ENCODE measurements at places on chromosomes 5 and 9. TPM values are rescaled to one million over a fixed set of nuclear protein-coding genes. Genes with fewer than 3 reads are reported as not detected.
A peak's percentile ranks its signal among the peaks of the same experiment; 100 is the strongest.

CDC26 gene
- total RNA-seq = 28.0 TPM

SLC25A2 gene
- not detected for total RNA-seq

SLC36A2 gene
- total RNA-seq = not detected

ENTPD8 gene
- total RNA-seq = not detected

ZFYVE16 gene
- total RNA-seq = 6.7 TPM

FAF2 gene
- total RNA-seq = 32.6 TPM

DNA sequence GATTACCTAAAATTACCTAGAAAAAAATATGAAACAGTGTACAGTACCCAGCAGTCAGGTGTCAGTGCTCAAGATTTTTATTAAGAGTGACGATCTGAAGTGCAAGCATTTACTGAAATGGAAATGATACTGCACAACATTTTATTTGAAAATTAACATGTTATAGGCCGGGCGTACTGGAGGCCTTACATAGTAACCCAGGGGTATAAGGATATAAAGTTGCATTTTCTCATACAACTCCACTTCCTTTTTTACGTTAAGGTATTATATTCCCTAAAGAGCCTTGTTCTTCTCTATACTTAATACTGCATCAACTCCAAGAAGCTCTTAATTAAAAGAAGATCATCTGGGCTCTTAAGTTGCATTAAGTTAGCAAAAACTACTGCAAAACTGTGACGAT is 3.3 kb downstream of the MAT2B start:
- no peaks in the 10 kb centered on the region for H3K27me3 ChIP-seq
- H3K27ac ChIP-seq = peak overlapping the region; percentile 99
- peak overlapping the region; percentile 99 for H3K4me3 ChIP-seq
- DNase-seq = no peak
- peaks cover 52% of the 10 kb centered on the region for H3K4me1 ChIP-seq

DNA sequence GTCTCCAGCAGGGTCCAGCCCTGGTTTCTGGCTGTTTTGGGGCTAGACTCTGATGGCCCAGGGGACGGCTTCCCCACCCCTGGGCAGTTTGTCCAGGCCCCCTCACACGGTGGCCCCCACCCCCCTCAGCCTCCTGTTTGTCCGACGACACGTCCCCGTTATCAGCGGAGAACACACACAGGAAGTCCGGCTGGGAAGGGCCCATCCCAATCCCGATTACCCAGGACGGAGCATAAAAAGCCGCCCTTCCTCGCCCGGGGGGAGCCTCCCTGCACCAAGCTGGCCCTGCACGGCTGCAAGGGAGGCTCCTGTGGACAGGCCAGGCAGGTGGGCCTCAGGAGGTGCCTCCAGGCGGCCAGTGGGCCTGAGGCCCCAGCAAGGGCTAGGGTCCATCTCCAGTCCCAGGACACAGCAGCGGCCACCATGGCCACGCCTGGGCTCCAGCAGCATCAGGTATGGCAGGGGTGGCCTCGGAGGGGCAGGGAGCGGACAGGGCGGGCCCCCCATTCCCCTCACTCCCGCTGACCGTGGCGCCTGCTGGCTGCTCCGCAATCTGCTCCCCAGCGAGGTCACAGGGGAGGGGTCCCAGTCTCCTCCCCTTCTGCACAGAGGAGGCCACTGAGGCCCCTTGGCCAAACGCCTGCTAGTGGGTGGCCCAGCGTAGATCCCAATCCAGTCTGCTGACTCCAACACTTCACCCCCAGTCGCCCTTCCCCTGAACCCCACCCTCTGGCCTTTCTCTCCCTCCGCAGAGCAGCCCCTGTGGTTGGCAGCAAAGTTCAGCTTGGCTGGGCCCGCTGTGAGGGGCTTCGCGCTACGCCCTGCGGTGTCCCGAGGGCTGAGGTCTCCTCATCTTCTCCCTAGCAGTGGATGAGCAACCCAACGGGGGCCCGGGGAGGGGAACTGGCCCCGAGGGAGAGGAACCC is at the start of gene EGFL7:
TSS of gene EGFL7 (plus strand) at position 261 of the 926 bp plus-strand sequence. CDS start 5,367 bp downstream, outside the sequence.
- H3K27ac ChIP-seq = no peak within 1 kb of the TSS
- DNase-seq = no peak
- no peaks in the 10 kb centered on the region for H3K36me3 ChIP-seq
- H3K27me3 ChIP-seq = peaks cover 19% of the 10 kb centered on the region
- H3K4me1 ChIP-seq = peaks cover 7% of the 10 kb centered on the region
- no peak within 1 kb of the TSS for H3K4me3 ChIP-seq

- H3K27me3 ChIP-seq = peaks cover 23% of the 10 kb centered on the region
- DNase-seq = no peak
- no peak overlapping the region for H3K4me3 ChIP-seq
- H3K4me1 ChIP-seq = no peaks in the 10 kb centered on the region
- no peaks in the 10 kb centered on the region for H3K36me3 ChIP-seq
These were observed 122.8 kb downstream of the ARHGEF28 start for GRCh38 chr5:73748510-73749400.

- H3K27me3 ChIP-seq = peaks cover 4% of the 10 kb centered on the region
- no peak overlapping the region for H3K27ac ChIP-seq
- H3K4me3 ChIP-seq = no peak overlapping the region
- no peaks in the 10 kb centered on the region for H3K36me3 ChIP-seq
These were observed 4.1 kb upstream of the RXRA start for GRCh38 chr9:134321946-134322741.

DNA sequence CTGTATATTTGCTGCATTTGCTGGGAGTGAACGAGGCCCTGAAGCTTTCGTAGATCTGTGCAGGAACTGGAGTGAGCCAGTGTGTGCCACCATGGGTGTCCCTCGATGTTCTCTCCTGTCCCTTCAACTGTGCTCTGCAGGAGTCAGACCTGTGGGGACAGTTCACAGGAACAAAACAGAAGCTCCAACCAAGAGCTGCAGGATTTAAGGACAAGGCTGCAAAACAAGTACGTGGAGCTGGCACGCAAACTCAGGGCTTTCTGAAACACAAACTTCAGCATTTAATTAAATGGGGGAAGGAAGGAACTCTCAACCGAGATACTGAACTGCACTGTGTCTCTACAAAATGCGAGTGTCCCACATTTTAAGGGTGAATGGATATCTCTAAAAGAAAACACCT is 24.2 kb downstream of the BASP1 start:
- H3K36me3 ChIP-seq = no peaks in the 10 kb centered on the region
- no peaks in the 10 kb centered on the region for H3K4me1 ChIP-seq
- no peaks in the 10 kb centered on the region for H3K27me3 ChIP-seq
- H3K4me3 ChIP-seq = no peak overlapping the region
- H3K27ac ChIP-seq = no peak overlapping the region

GRCh38 chr9:13459071-13459470 is 179.6 kb upstream of the MPDZ start:
- no peaks in the 10 kb centered on the region for H3K4me1 ChIP-seq
- DNase-seq = no peak
- no peaks in the 10 kb centered on the region for H3K27me3 ChIP-seq
- H3K36me3 ChIP-seq = no peaks in the 10 kb centered on the region

- DNase-seq = no peak
- H3K27me3 ChIP-seq = peaks cover 10% of the 10 kb centered on the region
- no peak overlapping the region for H3K27ac ChIP-seq
- no peaks in the 10 kb centered on the region for H3K36me3 ChIP-seq
These were observed 142.4 kb upstream of the ERCC6L2 start for GRCh38 chr9:95732802-95733688.

GRCh38 chr5:44538797-44539601 is 149.8 kb upstream of the FGF10 start:
- no peaks in the 10 kb centered on the region for H3K27me3 ChIP-seq
- DNase-seq = no peak
- no peak overlapping the region for H3K27ac ChIP-seq
- H3K36me3 ChIP-seq = no peaks in the 10 kb centered on the region
- no peak overlapping the region for H3K4me3 ChIP-seq
- no peaks in the 10 kb centered on the region for H3K4me1 ChIP-seq

DNA sequence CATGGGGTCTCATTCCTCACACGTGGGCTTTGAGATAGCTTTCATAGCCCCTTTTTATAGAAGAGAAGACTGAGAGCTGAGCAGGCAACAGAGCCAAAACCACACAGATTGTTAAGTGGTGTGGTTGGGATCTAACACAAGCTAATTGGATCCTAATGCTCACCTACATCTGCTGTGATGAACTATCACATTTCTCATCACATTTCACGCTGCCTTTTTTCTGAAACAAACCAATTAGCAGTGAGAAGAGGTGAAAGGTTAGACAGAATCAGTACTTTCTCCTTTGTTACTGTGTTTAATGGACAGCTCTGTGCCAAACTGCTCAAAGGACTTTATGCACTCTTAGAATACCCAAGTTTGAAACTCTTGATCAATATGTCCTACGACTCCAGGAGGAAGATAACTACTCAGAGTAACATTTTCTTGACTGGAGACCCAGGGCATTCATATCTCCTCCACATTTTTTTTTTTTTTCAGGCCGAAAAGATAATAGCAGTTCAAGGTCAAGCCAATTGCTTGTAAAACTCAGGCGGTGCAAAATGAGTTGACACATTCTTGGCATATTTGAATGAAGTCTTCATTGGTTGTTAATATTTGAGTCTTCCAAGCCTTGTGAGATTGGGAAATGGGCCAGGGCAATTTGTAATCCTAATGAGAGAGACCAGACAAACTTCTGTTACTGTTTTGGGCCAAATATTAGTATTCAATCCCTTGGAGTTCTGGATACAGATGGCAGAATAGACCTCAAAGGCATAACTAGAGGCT is 138.4 kb downstream of the KCTD16 start:
- no peaks in the 10 kb centered on the region for H3K4me1 ChIP-seq
- no peak overlapping the region for H3K27ac ChIP-seq
- no peak overlapping the region for H3K4me3 ChIP-seq
- DNase-seq = no peak

- no peaks in the 10 kb centered on the region for H3K27me3 ChIP-seq
- no peak overlapping the region for H3K27ac ChIP-seq
- DNase-seq = no peak
- H3K36me3 ChIP-seq = no peaks in the 10 kb centered on the region
These were observed 588.0 kb upstream of the TUSC1 start for GRCh38 chr9:26266146-26266793.

DNA sequence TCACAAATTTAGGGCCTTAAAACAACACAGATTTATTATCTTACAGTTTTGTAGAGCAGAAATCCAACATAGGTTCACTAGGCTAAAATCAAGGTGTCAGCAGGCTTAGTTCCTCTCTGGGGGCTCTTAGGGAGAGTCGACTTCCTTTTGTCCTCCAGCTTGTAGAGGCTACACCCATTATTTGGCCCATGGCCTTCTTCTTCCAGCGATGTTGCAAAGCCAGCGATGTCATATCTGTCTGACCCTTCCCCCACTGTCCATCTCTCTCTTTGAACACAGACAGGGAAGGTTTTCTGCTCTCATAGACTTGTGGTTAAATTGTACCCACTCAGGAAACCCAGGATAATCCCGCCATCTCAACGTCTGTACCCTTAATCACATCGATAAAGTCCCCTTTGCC is 60.3 kb upstream of the SHB start:
- peaks cover 4% of the 10 kb centered on the region for H3K27me3 ChIP-seq
- H3K4me1 ChIP-seq = no peaks in the 10 kb centered on the region
- H3K4me3 ChIP-seq = no peak overlapping the region
- H3K36me3 ChIP-seq = no peaks in the 10 kb centered on the region
- no peak overlapping the region for H3K27ac ChIP-seq

DNA sequence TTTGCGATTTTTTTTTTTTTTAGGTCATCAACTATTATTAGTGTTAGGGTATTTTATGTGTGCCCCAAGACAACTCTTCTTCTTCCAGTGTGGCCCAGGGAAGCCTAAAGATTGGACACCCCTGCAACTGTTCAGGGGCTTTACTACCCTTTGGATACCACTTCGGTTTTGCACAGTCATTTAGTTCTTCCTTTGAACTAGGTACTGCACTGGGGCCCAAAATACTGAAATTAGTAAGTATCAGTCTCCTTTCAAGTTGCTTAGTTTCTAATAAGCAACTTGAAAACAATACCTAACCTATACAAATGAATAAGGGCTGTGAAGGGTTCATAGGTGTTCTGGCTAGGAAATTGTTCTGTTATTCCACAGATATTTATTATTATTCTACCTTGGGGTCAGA is 45.3 kb downstream of the CWC27 start:
- H3K27me3 ChIP-seq = no peaks in the 10 kb centered on the region
- no peak overlapping the region for H3K4me3 ChIP-seq
- no peak overlapping the region for H3K27ac ChIP-seq
- no peak for DNase-seq

GRCh38 chr5:135437796-135438560 is 9.2 kb downstream of the DCANP1 start:
- peaks cover 8% of the 10 kb centered on the region for H3K27me3 ChIP-seq
- no peak for DNase-seq
- H3K4me3 ChIP-seq = no peak overlapping the region
- no peaks in the 10 kb centered on the region for H3K36me3 ChIP-seq
- no peak overlapping the region for H3K27ac ChIP-seq

- H3K36me3 ChIP-seq = peaks cover 31% of the 10 kb centered on the region
- no peak overlapping the region for H3K27ac ChIP-seq
- no peak overlapping the region for H3K4me3 ChIP-seq
- no peaks in the 10 kb centered on the region for H3K27me3 ChIP-seq
- no peak for DNase-seq
These were observed 93.3 kb downstream of the PARP8 start for GRCh38 chr5:50759526-50760270.

- H3K4me3 ChIP-seq = no peak overlapping the region
- H3K27ac ChIP-seq = peak overlapping the region; percentile 50
- H3K36me3 ChIP-seq = peaks cover 5% of the 10 kb centered on the region
- H3K4me1 ChIP-seq = peaks cover 49% of the 10 kb centered on the region
- peak; percentile 75 for DNase-seq
These were observed 3.6 kb upstream of the CPEB4 start for GRCh38 chr5:173884402-173885053.

DNA sequence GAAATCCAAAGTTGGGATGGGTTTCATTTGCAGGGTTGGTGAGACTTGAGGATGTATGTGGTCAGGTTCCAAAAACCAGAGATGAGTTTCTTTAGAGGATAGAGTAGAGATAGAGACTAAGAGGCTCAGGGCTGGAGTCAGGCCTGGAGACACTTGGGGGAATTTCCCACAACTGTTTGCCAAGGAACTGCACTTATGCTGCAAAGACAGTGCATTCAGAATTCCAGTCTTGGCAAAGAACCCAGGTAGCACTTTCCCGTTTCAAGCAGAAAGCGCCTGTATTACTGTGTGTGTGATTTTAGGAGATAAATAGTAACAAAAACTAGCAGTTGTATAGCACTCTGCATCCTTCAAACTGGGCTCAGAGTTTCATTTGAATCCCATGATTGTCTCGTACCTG is 55.4 kb downstream of the SNCAIP start:
- no peaks in the 10 kb centered on the region for H3K27me3 ChIP-seq
- H3K4me3 ChIP-seq = no peak overlapping the region
- H3K27ac ChIP-seq = no peak overlapping the region
- no peaks in the 10 kb centered on the region for H3K36me3 ChIP-seq
